ENCODE measurements at places on chromosomes 12 and 14.

DNA sequence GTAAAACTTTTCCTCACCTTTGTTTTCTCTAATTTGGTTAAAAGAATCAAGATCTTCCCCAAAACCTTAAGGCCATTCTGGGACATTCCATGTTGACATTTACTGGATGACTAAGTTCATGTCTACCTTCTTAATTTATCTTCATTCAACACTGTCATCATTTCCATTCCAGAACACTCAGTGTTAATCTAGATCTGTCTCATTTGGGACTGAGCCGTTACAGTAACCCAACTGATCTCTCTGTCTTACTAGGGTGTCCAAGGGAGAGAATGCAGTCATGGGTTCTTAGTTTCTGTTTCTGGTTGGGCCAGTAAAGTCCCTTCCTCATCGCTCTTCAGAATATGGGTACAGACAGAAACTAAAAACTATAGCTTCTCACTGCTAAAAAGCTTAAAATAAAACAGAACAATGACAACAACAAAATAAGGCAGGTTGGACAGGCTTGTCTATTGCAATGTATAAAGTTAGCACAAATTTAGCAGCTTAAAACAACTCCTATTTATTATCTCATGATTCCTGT, 144.8 kb downstream of the ASCL1 start:
- no peak for DNase-seq

DNA sequence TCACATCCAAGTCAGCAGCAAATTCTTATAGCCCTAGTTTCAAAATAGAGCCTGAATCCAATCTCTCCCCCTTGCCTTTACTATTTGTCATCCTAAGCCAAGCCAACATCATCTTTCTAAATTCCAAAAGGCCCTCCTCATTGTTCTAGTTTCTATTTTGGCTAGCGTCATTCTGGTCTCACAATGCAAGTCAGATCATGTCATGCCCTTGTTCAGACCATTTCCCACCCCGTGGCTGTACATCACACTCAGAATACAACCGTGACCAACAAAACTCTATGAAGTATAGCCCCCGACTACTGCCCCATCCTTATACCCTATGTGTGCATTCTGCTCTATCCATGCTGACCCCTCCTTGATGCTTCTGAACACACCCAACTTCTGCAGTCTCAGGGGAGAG, 12.3 kb upstream of the GNG2 start:
- no peak for DNase-seq

DNA sequence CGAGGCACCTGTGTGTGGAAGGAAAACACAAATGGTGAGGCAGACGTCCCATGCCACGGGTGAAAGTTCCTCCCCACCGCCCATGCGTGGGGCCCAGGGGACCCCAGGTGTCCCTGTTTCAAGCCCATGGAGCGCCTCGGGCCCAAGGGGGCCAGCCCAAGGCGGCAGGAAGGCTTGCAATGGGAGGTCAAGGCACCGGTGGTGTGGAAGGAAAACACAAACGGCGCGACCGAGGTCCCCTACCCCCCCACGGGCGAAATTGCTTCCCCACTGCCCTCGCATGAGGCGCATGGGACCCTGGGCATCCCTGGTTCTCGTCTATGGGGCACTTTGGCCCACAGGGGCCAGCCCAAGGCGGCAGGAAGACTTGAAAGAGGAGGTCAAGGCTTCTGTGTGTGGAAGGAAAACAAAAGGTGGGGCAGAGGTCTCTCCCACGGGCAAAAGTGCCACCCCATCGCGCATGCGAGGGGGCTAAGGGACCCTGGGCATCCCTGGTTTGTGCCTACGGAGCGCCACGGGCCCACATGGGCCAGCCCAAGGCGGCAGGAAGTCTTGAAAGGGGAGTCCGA, 379.4 kb downstream of the ALG10 start:
- no peak for DNase-seq

GRCh38 chr12:2960996-2961616, 1.9 kb downstream of the TEAD4 start:
- no peak for DNase-seq

GRCh38 chr14:100382106-100382455, 58.9 kb downstream of the SLC25A47 start:
- no peak for DNase-seq

Measured in stimulated activated CD8-positive, alpha-beta memory T cell treated with anti-CD3 and anti-CD28 coated beads, Interleukin-7, amount 100 ng/mL, for 1 hour (primary cell).